ENCODE measurements at places on chromosomes 5 and 9.

DNA sequence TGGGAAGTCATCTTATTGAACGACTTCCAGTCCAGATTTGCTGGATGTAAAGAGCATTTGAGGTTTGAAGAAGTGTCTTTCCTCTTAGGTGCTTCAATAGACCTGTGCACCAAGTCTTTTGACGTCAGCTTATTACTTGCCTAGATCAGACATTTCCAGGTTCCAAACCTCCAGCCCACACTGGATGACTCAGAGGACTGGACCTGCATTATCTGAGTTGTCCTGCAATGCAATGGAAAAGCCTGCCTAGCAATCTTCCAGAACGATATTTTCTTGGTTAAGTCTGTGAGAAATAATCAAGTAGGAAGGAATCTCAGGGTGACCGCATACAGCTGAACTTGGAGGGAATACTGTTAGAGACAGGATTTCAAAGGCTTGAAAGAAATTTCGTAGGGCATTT is 147.2 kb upstream of the MOCS2 start:
- DNase-seq, result no peak

- DNase-seq, result no peak
These were observed 26.4 kb downstream of the PTPN3 start for GRCh38 chr9:109471475-109472393.

GRCh38 chr5:150036513-150036912 is 36.0 kb downstream of the HMGXB3 start:
- DNase-seq, result peak; percentile 95

DNA sequence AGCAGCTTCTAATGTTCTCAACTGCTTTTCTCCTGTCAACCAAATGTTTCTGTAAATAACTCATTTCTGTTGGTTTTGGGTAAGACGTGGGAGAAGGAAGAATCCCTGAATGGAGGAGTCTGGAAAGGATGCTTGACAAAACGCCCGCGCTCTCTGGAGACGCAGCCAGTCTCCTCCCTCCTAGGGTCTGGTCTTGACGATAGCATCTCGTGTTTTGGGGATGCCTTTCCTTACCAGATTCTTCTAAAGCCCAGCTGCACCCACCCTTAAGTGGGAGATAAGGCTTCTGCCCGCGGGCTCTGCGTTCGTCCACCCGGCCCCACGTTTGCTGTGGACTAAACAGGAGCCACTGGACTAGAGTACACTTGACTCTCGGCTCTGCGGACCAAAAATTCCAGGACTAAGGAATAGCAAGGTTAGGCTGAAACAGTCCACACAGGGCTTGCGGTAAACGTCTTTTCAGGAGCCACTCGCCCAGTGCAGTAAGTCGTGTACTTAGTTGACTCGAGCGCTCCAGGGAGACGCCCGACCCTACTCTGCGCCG is 491 bp upstream of the CTSL start:
- no peak for DNase-seq

GRCh38 chr9:100030548-100030947 is 68.3 kb downstream of the ERP44 start:
- DNase-seq, result no peak

- no peak for DNase-seq
These were observed 14.9 kb upstream of the NDUFB6 start for GRCh38 chr9:32587901-32588300.

DNA sequence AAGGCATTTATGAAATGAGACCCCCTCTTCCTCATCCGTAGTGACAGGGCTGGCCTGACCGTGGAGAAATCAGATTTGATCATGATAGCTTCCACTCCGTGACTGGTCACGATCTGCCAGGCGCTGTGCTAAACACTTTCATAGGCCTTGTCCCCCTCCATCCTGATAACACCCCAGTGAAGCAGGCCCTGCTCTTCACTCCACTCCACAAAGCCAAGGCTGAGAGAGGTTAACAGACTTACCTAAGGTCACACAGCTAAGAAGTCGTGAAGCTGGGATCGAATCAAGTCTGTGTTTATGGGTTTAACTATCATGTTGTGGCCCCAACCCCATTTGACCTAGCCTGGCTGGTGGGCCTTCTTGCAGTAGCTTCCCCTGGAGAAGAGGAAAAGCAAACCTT is 53.3 kb upstream of the IL17B start:
- no peak for DNase-seq

All from ACHN (cell line).